ENCODE measurements at places on chromosomes 6 and 20.
A peak's percentile ranks its signal among the peaks of the same experiment; 100 is the strongest.

- DNase-seq, result no peak
Measured at GRCh38 chr6:53877151-53877550, 82.3 kb downstream of the LRRC1 start.

DNA sequence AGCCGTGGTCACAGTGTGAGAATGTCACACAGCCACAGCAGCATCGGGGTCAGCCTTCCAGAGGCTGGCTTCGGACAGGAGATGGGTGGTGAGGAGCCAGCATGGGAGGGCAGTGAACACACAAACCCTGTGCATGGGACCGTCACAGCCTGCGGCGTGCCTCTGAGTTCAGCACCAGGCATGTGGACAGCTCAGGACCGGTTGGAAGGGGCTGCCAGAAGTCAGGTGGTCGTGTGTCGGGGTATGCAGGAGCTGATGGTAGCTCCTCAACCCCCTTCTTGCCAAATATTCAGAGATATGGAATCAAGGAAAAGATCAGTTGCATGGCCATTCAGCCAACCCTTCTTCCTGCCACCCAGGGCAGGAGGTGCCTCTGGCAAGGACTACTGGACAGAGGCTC, 28.2 kb downstream of the MYT1 start:
- DNase-seq, result no peak

DNA sequence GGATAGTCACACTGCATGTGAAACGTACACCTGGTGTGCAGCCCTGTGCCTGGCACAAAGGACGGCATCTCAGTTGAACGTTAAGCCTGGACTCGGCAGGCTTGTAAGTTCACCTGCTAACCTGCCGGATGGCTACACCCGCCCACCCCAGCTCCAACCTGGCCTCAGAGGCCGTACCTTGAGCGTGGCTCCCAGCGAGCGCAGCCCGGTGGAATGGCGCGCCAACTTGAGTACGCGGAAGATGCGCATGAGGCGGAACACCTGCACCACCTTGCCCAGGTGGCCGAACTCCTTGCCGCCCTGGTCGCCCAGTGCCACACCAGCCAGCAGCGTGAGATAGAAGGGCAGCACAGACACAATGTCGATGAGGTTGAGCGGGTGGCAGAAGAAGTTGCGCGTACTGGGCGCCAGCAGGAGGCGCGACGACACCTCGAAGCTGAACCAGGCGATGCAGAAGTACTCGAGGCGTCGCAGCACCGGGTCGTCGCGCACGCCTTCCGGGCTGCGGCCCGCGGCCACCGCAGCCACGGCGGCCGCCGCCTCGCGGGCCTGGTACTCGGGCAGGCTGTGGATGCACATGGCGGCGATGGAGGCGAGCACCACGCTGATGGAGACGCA, 3.3 kb downstream of the KCNS1 start:
- DNase-seq, result no peak

DNA sequence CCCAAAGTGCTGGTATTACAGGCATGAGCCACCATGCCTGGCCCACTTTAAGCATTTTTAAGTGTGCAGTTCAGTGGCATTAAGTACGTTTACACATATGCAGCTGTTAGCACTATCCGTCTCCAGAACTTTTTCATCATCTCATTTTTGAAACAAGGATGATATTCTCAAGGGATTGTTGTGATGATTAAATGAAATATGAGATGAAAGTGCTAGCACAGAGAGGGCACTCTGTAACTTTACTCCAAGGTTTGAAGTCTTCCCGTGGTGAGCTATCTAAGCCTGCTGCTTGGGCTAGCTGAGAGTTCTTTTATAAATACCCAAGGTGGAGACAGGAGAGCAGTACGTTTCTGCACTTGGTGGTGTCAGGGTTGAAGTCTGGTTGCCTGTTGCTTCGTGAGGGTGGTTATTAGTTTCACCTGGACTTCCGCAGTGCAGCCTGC, 6.6 kb downstream of the TM9SF4 start:
- no peak for DNase-seq

DNA sequence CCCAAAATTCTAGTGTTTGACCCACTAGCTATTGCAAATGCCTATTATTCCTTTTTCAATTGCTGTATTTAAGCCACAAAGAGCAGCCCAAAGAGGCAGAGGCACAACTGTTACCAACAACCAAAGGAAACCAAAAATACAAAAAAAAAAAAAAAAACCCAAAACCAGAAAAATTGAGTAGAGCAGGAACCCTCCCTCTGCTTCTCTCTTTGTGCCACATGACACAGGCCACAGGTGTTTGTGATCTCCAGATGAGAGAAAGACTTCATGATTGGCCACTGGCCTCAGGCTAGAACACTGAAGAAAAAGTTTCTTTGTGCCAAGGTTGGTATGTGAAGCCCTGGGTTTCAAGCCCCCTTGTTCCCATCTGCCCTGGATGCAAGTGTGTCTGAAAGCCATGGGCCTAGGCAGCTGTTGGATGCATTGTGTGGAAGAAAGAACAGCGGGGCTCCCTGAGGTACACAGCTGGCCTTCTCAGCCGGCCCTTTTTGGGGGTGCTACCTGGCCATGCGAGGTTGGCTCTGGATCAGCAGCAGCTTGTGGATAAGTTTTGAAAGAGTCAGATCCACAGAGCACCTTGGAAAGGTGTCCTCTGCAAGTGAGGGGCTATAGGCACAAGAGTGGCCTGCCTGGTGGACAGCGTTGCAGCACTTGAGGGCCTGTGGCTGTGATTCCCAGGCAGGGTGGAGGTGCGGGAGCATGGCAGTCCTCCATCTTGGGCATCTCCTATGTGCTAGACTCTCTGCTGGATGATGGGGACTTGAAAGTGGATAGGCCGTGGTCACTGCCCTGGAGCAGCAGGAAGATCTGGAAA, 204.5 kb downstream of the ZDHHC14 start:
- DNase-seq, result no peak

DNA sequence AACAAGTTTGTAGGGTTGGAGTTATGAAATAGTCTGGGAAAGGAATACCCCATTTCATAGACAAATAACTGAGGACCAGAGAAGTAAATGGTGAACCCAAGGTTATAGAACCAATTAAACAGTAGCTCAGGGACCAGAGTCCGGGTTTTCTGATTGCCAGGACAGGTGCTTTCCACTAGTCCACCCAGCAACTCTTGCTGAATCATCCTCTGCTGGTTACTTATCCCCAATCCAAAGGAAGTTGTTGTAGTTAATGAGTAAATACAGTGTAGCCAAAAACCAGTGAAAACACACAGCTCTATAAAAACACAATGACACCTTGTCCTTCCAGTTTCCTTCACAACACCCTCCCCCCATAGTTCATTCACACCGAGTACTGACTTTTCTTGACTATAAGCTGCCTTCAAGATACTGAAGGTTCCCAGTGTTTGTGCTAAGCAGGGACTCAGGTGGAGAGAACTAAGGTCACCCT, 766 bp upstream of the TINAG start:
- no peak for DNase-seq

DNA sequence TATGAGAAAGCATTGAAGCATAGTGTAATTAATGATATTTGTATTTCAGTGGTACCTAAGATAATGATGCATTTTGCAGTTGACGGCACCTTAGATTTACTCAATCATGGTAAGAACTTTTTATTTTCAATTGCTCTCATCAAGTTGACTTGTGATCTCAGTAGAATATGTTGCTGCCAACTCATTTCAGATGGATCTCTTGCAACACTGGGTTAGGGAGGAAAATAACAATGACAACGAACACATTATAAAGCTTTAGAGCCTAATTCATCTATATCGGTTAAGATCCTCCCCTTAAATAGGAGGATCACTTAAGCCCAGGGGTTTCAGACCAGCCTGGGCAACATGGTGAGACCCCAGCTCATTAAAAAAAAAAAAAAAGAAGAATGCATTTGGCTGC, 18.0 kb upstream of the TBC1D22B start:
- no peak for DNase-seq

DNA sequence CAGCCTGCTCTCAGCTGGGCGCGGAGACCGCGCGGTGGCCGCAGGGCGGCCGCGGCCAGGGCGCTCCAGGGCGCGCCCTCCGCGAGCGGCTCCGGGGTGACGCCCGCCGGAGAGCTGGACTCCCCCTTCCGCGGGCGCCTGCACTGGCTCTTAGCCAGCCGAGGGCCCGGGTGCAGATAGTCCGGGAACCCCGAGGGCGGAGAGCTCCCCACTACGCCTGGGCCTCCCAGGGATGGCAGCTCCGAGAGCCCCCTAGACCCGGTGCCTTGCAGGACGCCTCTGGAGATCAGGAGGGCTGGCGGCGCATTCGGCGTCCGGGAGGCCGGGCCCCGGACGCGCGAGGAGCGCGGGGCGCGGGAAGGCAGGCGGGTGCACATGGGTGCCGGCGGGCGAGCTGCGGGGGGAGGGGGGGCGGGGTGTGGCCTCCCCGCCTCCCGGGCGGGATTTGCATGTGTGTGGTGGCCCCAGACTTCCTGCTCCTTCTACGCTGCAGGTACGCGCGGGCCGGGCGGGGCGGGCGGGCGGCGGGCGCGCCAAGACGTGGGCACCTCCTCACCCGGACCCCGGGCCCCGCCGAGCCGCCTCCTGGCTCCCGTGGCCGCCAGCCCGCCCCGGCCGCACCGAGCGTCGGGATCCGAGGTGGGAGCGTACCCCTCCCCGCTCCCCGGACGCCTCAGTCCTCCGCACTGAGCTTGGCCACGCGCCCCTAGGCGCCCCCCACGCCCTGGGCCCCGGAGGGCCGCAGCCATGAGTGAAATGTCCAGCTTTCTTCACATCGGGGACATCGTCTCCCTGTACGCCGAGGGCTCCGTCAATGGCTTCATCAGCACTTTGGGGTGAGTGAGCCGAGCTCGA, at the start of gene ITPR3:
TSS of gene ITPR3 (plus strand) at position 467 of the 855 bp plus-strand sequence. CDS start at position 748, 281 bp downstream.
- DNase-seq, result peak; percentile 83

DNA sequence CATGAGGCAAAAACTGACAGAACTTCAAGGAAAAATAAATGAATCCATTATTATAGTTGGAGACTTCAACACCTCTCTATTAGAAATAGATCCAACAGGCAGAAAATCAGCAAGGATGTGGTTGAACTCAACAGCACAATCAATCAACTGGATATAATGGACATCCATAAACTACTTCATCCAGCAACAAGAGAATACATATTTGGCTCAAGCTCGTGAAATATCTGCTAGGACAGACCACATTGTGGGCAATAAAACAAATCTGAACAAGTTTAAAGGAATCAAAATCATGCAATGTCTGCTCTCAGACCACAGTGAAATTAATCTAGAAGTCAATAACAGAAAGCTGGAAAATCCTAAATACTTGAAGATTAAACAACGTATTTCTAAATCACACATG, 362.6 kb downstream of the CD109 start:
- no peak for DNase-seq

DNA sequence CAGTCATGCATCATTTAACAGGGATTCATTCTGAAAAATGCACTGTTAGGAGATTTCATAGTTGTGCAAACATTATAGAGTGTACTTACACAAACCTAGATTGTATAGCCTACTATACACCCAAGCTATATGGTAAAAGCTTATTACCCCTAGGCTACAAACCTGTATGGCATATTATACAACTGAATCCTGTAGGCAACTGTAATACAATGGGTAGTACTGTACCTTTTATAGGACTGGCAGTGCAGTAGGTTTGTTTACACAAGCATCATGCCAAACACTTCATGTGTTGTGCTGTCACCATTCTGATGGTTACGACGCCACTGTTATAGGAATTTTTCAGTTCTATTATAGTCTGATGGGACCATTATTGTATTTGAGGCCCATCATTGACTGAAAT, 39.3 kb upstream of the KHDC1 start:
- no peak for DNase-seq

GRCh38 chr6:79446006-79446405, 91.2 kb downstream of the LCA5 start:
- DNase-seq, result no peak

GRCh38 chr6:34412016-34412415, 13.9 kb downstream of the RPS10 start:
- no peak for DNase-seq

GRCh38 chr6:137849181-137849980, 17.7 kb upstream of the TNFAIP3 start:
- no peak for DNase-seq

GRCh38 chr20:47956268-47956995, 171.2 kb upstream of the SULF2 start:
- DNase-seq, result no peak

- no peak for DNase-seq
Measured at GRCh38 chr6:12119085-12119588, 107.0 kb downstream of the HIVEP1 start.

GRCh38 chr6:93549868-93550267, 130.5 kb upstream of the EPHA7 start:
- no peak for DNase-seq

- DNase-seq, result no peak
Measured at GRCh38 chr6:150024646-150025155, 631 bp downstream of the RAET1L start.

- DNase-seq, result peak; percentile 60
Measured at GRCh38 chr6:4055420-4056041, 23.4 kb downstream of the FAM217A start.

- DNase-seq, result no peak
Measured at GRCh38 chr6:13504611-13505344, 17.4 kb upstream of the GFOD1 start.

- DNase-seq, result no peak
Measured at GRCh38 chr6:113558966-113559365, 298.2 kb upstream of the MARCKS start.

- peak; percentile 17 for DNase-seq
Measured at GRCh38 chr6:153170511-153170910, 39.4 kb upstream of the RGS17 start.

GRCh38 chr6:82410151-82410648, 46.6 kb downstream of the TPBG start:
- DNase-seq, result no peak

DNA sequence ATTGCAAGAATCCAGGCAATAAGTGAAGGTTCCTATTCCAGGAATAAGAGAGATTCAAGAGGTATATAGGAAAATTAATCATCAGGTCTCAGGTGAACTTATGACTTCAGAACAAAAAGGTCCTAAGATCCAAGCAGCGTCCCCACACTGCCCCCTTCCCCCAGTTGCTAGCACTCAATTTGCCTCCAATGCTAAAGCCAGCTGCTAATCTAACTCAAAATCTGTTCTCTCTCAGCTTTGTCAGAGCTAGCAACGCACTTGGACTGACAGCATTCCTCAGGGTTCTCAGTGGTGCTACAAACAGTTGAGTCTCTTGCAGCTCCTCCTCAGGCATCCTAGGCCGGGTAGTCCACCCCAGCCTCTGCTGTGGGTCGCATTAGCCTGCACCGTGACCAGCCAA, 148.3 kb downstream of the RFX6 start:
- no peak for DNase-seq

- DNase-seq, result no peak
Measured at GRCh38 chr6:162404951-162405350, 322.6 kb downstream of the PRKN start.

DNA sequence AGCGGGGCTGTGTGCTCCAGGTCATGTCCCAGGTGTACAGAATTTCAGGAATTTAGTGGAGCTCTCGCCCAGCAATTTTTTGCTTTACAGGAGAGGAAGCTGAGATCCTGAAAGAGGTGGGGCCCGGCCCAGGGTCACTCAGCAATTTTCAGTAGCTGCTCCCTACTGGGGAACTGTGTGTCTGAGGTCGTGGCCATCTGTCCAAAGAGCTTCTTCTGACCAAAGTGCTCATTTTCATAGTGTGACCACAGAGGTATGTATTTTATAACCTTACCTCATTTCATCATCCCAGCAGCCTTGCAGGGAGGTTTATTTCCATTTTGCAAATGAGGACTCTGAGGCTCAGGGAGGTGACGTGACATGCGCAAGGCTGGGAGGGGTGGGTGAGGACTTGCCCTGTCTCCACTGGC, 46.3 kb downstream of the FAM209B start:
- DNase-seq, result no peak

GRCh38 chr6:131950767-131951575, at the start of gene CCN2:
TSS of gene CCN2 (minus strand) at chr6:131951372. CDS start at chr6:131951172, 200 bp downstream.
- DNase-seq, result peak; percentile 95

- DNase-seq, result no peak
Measured at GRCh38 chr6:20458027-20458894, 56.6 kb downstream of the E2F3 start.

All from HTR-8/SVneo (cell line).